ENCODE measurements at places on chromosomes 1 and 21.

DNA sequence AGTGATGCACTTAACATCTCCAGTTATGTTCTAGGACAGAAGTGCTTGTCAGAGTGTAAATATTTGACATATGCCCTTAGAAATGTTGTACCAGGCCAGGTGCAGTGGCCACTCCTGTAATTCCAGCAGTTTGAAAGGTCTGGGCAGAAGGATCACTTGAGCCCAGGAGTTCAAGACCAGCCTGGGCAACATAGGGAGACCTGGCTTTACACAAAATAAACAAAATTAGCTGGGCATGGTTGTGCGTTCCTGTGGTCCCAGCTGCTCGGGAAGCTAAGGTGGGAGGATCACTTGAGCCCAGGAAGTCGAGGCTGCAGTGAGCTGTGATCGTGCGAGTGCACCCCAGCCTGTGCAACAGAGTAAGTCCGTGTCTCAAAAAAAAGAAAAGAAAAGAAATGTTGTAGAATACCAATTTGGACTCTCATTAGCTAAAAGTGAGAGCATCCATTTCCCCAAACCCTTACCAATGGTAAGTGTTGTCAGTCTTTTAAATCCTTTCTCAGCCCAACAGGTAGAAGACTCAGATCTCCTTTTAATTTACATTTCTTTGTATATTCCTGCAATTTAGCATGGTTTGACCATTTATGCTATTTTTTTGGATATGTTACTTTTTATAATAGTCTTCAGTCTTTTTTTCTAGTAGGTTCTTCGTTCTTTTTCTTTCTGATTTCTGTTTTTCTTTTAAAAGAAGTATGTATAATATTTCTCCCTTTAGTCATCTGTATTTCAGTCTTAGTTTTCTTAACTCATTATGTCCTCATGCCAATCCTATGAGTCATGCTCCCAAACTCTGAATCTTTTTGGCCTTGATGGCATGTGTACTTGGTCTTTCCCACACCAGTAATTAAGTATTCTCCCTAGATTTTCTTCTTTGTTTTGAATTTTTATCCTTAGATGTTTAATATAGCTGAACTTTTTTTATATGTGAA, 74.4 kb downstream of the CAMTA1 start:
- no peak for DNase-seq

DNA sequence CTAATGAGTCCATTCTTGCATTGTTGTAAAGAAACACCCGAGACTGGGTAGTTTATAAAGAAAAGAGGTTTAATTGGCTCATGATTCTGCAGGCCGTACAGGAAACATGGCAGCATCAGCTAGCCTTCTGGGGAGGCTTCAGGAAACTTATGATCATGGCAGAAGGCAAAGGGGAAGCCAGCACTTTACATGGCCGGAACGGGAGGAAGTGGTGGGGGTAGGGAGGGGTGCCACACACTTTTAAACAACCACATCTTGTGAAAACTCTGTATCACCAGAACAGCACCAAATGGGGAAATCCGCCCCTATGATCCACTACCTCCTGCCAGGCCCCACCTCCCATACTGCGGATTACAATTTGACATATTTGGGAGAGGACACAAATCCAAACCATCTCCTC, 43.9 kb downstream of the NOS1AP start:
- no peak for DNase-seq

GRCh38 chr1:30764939-30765555, 7.5 kb upstream of the LAPTM5 start:
- no peak for DNase-seq

DNA sequence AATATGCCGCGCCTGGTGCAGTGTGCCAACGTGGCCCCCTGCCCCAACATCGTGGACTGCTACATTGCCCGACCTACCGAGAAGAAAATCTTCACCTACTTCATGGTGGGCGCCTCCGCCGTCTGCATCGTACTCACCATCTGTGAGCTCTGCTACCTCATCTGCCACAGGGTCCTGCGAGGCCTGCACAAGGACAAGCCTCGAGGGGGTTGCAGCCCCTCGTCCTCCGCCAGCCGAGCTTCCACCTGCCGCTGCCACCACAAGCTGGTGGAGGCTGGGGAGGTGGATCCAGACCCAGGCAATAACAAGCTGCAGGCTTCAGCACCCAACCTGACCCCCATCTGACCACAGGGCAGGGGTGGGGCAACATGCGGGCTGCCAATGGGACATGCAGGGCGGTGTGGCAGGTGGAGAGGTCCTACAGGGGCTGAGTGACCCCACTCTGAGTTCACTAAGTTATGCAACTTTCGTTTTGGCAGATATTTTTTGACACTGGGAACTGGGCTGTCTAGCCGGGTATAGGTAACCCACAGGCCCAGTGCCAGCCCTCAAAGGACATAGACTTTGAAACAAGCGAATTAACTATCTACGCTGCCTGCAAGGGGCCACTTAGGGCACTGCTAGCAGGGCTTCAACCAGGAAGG, 4.3 kb downstream of the GJB3 start:
- DNase-seq = no peak

- DNase-seq = no peak
Observed at GRCh38 chr1:180358649-180359048, 128.6 kb downstream of the LHX4 start.

DNA sequence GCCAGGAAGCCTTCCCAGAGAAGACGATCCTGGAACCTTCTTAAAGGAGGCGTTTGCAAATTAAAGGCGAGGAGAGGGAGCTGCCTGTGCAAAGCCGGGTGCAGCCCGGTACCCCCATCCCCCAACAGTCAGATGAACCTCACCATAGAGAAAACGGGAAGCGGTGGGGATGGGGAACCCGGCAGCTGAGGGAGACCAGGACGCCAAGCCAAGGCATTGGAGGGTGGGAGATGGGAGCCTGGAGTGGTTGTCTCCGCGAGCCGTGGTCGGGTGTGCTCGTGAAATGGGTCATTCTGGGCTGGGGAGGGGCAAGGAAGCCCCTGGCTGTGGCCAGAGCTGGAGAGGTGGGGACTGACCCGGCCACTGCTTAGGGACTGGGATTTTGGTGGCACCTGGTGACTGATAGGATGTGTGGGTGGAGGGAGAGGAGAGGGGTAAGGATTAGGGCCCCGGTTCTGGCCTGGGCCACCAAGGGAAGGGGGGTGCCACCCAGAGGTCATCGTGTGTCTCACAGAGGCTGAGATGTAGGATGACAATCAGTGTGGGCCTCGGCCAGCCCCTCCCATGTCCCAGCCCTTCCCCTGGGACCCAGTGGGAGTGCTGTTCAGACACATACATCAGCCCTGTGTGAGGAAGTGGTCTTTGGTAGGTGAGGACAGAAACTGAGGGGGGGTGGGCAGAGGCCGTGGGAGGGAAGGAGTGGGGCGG, 676 bp upstream of the PADI2 start:
- no peak for DNase-seq

DNA sequence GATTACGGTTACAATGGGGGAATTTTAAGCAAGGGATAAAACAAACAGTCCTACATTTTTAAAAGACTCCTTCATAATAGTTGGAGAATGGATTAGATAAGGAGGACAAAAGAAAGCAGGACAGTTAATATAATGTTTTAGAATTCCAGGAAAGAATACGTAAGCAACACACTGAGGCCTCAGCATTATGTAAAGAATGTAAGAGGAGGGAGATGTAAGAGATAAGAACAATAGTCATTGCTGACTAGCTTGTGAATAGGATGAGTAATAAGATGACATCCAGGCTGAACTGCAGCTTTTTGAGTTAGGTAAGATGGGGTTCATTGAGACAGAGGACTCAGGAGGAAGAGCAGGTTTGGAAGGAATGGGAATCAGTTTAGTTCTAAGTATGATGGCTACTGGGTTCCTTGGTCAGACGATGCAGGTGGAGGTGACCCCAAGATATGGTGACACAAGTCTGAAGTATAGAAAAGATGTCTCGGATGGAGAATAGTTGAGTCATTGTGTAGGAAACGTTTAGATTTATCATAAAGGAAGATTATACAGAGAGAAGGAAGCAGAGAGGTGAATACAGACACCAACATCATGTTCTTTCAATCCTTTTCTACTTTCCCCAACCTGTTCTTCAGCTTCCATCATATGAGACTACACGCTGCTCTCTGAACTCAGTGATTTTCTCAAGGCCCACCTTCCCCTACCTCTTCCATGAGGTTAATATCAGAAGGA, 372.8 kb downstream of the PTBP2 start:
- no peak for DNase-seq

DNA sequence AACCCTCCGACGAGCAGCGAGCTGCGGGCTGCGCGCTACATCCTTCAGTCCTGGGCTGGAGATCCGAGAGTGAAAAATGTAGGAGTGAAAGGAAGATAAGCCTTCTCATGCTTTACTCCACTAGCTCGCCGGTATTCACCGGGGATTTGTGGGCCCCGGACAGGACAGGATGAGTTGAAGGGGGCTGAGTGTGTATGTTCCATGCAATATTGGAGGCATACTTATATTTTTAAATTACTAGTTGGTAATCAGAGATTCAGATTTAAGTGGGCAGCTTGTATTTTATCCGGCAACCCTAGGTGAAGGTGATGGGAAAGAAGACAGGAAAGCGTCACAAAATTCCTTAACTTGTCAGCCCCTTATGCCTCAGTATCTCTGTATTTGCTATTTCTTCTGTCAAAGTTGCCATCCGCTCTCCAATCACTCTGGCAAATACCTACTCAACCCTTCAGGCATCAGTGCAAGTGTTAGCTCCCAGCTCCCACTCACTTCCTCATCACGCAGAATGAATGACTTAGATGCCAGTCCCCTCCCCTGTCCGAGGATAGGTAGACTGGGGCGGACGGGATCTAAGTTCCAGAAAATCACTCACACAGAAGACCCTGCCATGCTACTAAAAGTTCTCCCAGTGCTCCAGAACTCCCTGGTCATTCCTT, 503 bp upstream of the PIGM start:
- no peak for DNase-seq

- DNase-seq = no peak
Observed at GRCh38 chr1:213821943-213822334, 165.8 kb upstream of the PROX1 start.

DNA sequence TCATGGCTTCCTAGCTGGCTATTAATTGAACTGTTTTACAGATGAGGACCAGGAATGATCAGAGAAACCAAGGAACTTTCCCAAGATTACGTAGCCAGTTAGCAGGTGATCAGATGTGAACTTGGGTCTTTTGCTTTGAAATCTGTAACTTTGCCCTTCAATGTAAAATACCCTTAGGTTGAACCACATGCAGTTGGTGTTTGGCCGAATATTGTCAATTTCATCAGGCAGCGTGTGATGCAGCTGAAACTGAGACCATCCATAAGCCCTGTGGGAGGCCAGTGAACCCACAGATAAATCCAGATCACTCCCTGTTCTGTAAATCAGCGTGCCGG, 150.8 kb downstream of the ETS2 start:
- DNase-seq = no peak

- no peak for DNase-seq
Observed at GRCh38 chr1:178946855-178947676, 76.2 kb upstream of the ANGPTL1 start.

- DNase-seq = no peak
Observed at GRCh38 chr1:2098839-2099785, 48.9 kb downstream of the PRKCZ start.

- DNase-seq = no peak
Observed at GRCh38 chr21:45983649-45983965, 2.0 kb downstream of the COL6A1 start.

GRCh38 chr1:158147869-158148268, 32.8 kb upstream of the CD1D start:
- DNase-seq = no peak

DNA sequence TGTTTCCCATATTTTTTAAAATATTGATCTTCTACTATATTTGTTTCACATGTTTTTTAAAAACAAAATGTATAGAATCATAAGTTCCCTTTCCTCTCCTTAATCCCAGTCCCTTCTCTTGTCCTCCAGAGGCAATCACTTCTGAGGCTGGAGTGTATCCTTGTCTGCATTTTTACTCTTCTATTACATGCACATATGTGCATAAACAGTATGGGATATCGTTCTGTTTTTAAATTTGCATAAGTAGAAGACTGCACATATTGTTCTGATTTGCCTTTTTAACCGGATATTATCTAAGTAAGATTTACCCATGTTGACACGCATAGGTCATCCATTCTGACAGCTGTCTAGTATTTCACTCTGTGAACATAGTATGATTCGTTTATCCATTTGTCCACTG, 142.0 kb downstream of the TRABD2B start:
- no peak for DNase-seq

- no peak for DNase-seq
Observed at GRCh38 chr1:181295217-181295616, 188.1 kb upstream of the CACNA1E start.

GRCh38 chr1:36924282-36924811, 110.0 kb downstream of the GRIK3 start:
- no peak for DNase-seq

GRCh38 chr1:211336161-211336560, 9.5 kb downstream of the TRAF5 start:
- no peak for DNase-seq

DNA sequence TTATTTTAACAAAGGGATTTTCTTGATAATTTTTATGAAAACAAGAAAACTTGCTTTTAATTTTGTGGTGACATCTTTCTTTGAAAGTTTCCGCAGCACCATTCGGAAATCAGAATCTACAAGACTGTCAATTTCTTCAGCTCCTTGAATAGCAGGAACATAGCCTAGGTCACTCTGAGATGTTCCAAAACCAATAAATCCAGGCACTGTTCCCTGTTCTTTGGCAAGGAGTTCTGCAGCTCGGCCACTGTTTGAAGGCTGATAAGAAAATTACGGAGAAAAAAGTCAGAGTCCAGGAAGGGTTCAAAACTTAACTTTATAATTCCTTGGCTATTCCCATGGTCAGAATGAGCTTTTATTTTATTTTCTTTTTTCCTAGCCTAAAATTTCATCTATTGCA, 6.0 kb downstream of the LTN1 start:
- DNase-seq = no peak

- DNase-seq = no peak
Observed at GRCh38 chr1:111842411-111842810, 86.7 kb downstream of the DDX20 start.

- DNase-seq = no peak
Observed at GRCh38 chr21:39315603-39316445, 2.4 kb upstream of the BRWD1 start.

GRCh38 chr1:17831597-17831996, 76.5 kb downstream of the ACTL8 start:
- DNase-seq = no peak

- DNase-seq = no peak
Observed at GRCh38 chr1:51071291-51072042, 30.6 kb upstream of the C1orf185 start.

DNA sequence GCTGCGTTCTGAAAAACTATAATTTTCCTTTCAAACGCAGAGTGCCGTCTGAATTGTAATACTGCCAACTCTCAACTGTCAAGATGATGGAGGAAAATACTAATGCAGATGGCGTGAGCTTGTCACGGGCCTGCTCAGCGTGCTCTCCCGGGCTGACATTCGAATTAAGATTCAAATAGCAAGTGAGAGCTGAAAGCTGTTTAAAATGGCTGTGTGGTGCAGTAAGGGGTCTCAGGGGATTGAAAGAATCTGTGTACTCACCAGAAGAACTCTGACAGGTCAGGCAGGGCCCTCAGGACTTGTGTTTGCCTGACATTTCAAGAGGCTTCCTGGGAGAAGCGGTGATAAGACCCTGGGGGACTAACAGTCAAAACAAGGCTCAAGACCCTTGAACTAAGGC, 33.1 kb downstream of the ZMYND12 start:
- no peak for DNase-seq

GRCh38 chr1:5161372-5161771, 507.0 kb downstream of the AJAP1 start:
- DNase-seq = no peak

Data from effector memory CD4-positive, alpha-beta T cell (primary cell).